Left kidney (tissue), 8 donors: ENCODE measurements at places on chromosomes 1 and 21. TPM values are rescaled to one million over a fixed set of nuclear protein-coding genes. Genes with fewer than 3 reads are reported as not detected.
A peak's percentile ranks its signal among the peaks of the same experiment; 100 is the strongest.

- DNase-seq: no peak
These were observed 148.9 kb upstream of the RUNX1 start for GRCh38 chr21:35197992-35198431.

- DNase-seq: no peak
These were observed 25.2 kb downstream of the KIFAP3 start for GRCh38 chr1:170049176-170049800.

GRCh38 chr1:226457307-226457712, 49.4 kb upstream of the PARP1 start:
- no peak for DNase-seq

- no peak for DNase-seq
These were observed 56.7 kb upstream of the GFI1 start for GRCh38 chr1:92543131-92544055.

DNA sequence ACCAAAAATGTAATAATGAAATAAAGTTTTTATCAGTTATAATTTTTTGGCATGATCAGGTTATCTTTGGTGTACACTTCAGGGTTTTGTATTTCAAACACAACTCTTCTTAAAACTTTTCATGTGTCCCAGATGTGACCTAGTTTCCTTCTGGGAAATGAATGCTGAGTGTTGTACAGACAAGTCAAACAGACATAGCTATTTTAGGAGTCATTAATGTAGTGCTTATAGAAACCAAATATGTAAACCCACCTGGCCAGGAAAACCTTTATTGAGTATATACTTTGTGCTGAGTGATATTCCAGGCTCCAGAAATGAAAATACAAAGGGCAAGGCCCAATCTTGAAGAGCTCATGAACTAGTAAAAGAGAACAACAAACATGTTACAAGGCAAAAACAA, 25.9 kb upstream of the HOOK1 start:
- no peak for DNase-seq

GRCh38 chr1:226104671-226105121, 42.2 kb downstream of the H3-3A start:
- no peak for DNase-seq

DNA sequence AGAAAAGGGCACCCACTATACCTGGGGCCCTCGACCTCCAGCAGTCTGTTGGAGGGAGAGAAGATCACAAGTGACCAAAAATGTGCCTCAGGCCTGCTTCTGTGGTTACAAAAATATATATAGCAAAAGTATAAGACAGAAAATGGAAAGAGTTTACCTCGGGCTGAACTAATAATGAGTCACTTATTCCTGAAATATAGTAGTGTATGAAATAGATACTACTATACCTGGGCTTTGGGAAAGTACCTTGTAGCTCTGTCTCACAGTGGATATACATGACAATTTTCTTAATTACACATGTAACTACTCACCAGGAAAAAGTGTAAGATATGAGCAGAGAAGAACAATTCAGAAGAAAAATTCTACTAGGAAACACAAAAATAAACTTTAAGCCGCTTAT, 7.3 kb upstream of the APCS start:
- no peak for DNase-seq

DNA sequence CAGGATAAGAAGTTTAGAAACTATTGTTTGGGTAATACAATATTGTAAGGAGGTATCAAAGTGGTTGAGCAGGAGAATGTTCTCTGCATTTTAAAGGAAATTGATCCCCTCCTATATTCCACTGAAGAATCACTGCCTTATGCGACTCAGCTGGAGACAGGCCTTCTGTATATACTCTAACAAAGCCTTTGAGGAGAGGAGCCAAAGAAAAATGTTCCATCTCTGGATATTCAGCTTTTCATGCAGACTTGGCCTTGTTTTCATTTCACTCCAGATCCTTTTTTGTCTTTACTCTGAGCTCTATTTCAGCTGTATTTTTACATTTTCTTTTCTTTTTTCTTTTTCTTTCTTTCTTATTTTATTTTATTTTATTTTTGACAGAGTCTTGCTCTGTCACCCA, 42.1 kb upstream of the S1PR1 start:
- DNase-seq: no peak

DNA sequence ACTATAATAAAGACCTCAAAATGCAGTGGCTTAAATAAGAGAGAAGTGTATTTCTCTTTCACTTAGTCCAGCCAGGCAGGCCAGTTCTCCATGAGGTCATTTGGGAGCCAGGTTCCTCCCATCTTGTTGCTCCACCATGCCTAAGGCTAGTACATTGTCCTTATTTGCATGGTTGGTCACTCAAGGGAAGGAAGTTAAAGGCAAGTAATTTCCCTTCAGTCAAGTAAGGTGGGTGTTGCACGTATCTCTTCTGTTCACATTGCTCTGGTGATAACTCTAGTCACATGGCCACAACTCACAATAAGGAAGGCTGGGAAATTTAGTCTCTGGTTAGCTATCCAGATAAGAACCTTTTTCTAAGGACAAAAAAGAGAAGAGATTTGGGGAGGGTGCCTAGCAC, 27.2 kb upstream of the TADA1 start:
- DNase-seq: no peak

- DNase-seq: peak; percentile 66
These were observed 95.3 kb downstream of the ABCA4 start for GRCh38 chr1:94025383-94026340.

DNA sequence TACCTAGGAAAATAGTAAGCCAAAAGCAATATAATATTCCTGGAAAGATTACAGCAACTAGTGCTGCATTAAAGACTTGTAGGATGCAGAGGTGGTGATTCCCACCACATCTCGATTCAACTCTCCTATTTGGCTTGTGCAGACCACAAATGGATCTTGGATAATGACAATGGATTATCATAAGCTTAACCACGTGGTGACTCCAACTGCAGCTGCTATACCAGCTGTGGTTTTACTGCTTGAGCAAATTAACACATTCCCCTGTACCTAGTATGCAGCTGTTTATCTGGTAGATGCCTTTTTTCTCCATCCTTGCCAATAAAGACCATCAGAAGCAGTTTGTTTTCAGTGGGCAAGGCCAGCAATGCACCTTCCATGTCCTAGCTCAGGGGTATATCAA, 542.7 kb upstream of the ADGRL4 start:
- DNase-seq: no peak

DNA sequence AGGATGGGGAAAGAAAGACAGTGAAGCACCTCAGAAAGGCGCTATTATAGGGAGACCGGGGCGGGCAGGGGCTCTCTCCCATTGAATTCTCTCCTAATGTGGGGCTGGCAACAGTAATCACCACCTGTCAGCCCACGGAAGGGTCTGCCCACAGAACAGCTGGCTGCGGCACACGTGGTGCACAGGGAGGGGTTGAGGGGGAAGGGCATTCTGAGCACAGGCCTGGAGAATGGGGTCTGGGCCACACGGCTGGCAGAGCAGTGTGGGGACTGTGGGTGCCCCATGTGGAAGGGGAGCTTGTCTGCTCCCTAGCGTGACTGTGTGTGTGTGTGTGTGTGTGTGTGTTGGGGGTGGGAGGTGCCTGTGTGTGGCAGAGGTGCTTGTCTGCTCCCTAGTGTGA, 4.1 kb downstream of the OLFML3 start:
- no peak for DNase-seq

- DNase-seq: no peak
These were observed 30.1 kb downstream of the CDKN2C start for GRCh38 chr1:51000160-51000559.

DNA sequence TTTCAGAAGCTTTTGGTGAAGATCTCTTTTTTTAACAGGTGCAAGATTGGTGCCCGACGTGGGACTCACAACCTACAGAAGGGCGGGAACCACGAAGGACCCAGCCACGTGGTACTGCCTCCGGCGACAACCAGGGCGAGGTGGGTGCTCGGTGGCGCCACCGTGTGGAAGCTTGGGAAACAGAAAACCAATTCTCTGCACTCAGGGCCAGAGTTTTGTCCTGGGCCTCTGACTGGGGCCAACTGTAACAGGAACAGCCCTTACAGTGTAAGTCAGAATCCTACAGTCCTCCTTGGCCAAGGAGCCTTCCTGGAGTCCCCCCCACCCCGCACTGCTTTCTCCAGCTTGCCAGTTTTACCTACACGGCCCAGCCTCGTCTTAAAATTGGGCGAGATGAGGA, 11.6 kb upstream of the S100A7A start:
- DNase-seq: no peak

GRCh38 chr21:40732253-40733023, 114.5 kb downstream of the DSCAM start:
- no peak for DNase-seq

- DNase-seq: no peak
These were observed 8.8 kb downstream of the MDM4 start for GRCh38 chr1:204524986-204525385.

DNA sequence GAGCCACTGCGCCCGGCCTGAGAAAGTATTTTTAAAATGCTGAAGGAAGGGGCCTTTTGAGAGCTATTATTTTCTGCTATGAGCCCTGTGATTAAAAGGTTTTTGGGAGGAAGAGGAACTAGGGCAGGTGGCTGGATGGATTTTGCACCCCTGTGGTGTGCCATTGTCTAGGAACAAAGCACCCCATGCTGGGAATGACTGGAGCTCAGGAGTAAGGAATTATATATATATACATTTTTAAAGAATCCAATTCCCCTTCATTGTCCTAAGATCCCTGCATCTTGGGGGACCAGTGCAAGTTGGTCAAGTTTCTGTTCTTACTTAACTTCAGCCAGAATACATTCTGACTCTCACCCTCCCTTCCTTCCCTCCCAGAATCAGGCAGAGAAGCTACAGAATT, 91.6 kb downstream of the ZNF648 start:
- DNase-seq: no peak

- no peak for DNase-seq
These were observed 1.7 kb downstream of the AKT3 start for GRCh38 chr1:243848165-243848857.

DNA sequence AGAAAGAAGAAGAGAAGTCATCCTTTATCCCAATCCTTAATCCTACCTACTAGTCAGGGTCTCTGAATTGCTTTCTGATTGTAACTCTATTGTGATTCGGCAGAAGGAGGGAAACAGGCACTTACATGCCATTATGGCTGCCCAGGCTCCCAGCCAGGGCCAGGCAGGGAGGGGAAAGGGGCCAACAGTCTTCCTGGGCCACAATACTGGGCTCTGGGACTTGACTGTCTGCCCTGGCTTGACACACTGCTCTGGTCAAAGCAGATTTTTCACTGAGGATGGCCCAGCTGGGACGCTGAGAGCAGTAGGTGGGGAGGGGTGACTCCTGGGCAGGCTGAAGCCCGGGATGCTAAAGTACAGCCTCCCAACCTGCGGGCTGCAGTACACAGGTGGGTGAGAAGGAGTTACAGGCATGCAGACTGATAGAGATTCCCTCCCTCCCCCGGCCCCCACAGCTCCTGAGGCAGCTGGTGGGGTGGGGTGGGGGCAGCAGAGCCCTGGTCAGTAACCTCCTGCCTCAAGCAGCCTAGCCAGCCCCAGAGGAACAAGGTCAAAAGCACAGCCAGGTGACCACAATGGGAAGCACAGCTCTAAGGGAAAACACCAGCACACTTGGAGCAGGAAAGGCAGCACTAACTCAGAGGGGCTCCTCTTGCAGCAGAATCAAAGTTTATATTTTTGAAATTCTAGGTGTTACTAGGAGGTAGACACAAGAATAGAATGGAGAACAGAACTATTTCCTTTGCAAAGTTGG, 25.3 kb downstream of the KCND3 start:
- no peak for DNase-seq

- DNase-seq: no peak
These were observed 172.7 kb upstream of the FGGY start for GRCh38 chr1:59124166-59124565.

GRCh38 chr1:27507960-27508665, 18.1 kb upstream of the WASF2 start:
- no peak for DNase-seq

GRCh38 chr1:36728846-36729245, 246.1 kb upstream of the CSF3R start:
- DNase-seq: no peak

DNA sequence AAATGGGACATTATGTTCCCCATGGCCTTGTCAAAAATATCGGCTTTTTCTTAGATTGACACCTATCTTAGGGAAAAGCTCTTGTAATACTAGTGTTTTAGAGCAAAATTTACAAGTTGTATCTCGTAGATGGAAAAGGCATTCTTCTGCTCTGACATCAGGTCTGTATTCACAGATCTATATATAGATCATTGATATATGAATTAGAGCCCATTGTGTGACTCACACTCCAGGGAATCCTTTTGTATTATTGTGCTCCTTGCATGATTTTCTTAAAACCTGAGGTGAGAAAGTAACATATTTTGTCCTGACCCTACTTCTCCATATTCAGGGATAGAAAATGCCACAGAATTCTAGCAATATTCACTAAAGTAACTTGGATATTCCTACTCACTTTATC, 1160.8 kb upstream of the B3GALT2 start:
- DNase-seq: no peak

DNA sequence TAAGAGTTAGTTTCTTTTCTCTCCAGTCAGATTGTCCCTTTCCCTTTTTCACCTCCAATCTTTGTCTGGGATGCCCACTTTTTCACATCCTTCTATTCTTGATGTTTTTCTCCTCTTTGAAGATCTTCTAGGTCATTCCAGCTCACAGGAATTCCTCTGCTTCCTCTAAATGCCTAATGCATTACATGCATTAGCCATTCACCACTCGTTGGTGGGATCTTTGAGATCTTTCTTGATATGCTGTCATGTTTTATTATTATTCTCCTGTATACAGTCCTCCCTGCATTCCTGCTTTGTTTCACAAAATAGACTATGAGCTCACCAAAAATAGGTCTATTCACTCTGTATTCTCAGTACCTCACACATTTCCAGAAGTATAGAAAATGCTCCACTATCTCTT, 129.0 kb downstream of the LYPLAL1 start:
- DNase-seq: no peak

- DNase-seq: no peak
These were observed 249.7 kb downstream of the RHOU start for GRCh38 chr1:228984646-228985631.

DNA sequence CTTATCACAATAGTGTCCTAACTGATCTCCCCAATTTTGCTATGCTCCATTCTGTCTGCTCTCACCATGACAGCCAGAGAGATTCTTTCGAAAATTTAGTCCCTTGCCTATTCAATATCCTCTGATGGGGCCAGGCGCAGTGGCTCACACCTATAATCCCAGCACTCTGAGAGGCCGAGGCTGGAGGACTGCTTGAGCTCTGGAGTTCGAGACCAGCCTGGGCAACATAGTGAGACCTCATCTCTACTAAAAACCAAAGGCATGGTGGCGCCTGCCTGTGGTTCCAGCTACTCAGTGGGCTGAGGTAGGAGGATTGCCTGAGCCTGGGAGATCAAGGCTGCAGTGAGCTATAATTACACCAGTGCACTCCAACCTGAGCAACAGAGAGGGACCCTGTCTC, 16.1 kb upstream of the PDZK1IP1 start:
- DNase-seq: no peak

- no peak for DNase-seq
These were observed 12.0 kb upstream of the MX2 start for GRCh38 chr21:41349619-41350390.

- DNase-seq: no peak
These were observed 222.7 kb downstream of the PTPRU start for GRCh38 chr1:29458737-29459619.

ADCY10 gene
- 0.83 TPM for polyA plus RNA-seq

PDC gene
- 0.35 TPM for polyA plus RNA-seq

PDPN gene
- 16.4 TPM for polyA plus RNA-seq

S100A12 gene
- not detected for polyA plus RNA-seq

TAS1R3 gene
- 0.37 TPM for polyA plus RNA-seq

COQ8A gene
- 28.9 TPM for polyA plus RNA-seq

ICOSLG gene
- polyA plus RNA-seq: 7.3 TPM

GABPA gene
- 51.0 TPM for polyA plus RNA-seq

SLC35D1 gene
- polyA plus RNA-seq: 18.5 TPM

TAL1 gene
- polyA plus RNA-seq: 4.4 TPM

ATAD3A gene
- 21.5 TPM for polyA plus RNA-seq

CFAP45 gene
- 3.8 TPM for polyA plus RNA-seq

PAQR6 gene
- 6.0 TPM for polyA plus RNA-seq

NUF2 gene
- 45.3 TPM for polyA plus RNA-seq
